NCI-H1092 (cell line): ENCODE measurements at places on chromosomes 7 and 10.
A peak's percentile ranks its signal among the peaks of the same experiment; 100 is the strongest.

DNA sequence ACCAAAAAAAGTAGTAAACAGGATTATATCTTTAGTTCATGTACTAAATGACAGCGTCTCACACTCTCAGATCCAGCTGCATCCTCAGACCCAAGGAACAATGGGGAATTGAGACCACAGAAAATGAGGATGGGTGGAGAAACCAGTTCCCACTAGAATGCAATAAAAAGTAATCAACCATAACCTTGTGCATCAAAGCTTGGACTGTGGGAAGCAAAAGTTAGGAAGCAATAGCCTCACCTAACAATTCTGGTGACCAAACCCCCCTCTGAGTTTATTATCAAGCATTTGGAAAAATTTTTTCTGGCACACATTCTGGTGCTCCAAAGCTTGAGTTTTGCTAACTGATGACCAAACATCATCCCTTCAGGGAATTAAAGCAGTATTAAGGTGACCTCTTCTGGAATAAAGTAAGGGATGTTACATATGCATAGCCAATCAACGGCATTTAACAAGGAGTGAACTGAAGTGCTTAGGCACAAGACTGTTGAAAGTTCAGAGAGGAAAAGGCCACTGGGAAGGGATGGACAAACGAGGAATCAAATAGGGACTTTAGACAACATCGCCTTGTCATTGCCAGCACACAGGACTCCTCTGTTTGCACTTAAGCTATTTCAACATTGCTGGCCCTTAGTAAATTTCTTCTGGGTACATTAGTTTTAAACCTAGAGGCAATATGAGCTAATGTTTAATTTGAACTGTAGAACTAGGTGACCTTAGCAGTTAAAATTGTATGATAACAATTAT, 1.2 kb upstream of the MAT1A start:
- DNase-seq: no peak

GRCh38 chr7:78296046-78296597, 497.5 kb downstream of the PHTF2 start:
- DNase-seq: no peak

- DNase-seq: no peak
These were observed 561.1 kb downstream of the ACTR3B start for GRCh38 chr7:153320681-153321080.

GRCh38 chr7:47231032-47231431, 350.9 kb downstream of the TNS3 start:
- no peak for DNase-seq

GRCh38 chr10:21099291-21100062, 202.4 kb upstream of the NEBL start:
- no peak for DNase-seq

DNA sequence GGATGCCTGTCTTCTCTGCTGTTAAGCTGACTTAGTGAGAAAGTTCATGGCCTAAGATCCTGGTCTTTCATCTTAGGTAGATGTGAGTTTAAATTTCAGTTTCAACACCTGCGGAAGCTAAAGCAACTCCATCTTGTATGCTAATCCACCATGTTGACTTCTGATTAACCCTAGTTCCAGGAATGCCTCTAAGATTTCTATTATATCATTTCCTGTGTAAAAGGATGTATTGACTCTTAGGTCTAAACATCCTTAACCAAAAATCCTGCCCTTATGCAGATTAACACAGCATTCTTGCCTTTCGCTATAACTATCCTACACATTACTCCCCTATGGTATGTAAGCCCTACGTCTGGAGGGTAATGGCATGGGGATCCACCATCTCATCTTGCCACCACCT, 94.4 kb upstream of the CCDC6 start:
- no peak for DNase-seq

DNA sequence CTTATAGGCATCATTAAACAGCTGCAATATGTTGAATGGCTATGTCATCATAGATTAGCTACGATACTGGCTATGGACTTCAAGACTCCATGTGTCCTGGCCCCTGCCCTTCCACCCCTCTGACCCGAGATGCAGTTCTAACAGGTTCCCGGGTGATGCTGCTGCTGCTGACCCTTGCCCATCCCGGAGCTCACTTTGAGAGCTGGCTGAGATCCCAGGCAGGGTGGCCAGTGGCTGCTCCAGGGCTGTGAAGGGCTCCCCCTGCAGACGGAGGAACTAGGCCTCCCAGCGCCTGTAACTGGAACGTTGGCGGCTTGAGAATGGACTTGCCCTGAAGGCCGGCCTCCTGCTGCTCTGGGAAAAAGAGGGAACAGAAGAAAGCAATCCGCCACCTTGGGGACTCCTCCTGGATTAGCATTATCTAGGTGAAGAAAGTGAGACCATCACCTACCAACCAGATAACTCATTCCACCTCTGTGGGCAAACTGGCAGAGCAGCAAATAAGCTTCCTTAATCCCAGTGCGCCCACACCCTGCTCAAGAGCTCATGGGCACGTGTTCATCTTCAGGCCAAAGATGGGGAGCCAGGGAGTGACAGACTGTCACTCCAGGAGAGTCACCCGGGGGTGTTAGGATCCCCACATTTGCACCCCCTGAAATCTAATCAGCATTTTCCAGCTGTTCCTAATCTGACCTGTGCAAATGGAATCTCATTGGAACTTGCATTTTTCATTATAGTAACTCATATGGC, 56.8 kb downstream of the PARP12 start:
- no peak for DNase-seq

GRCh38 chr7:100130608-100131453, 4.1 kb downstream of the MBLAC1 start:
- DNase-seq: peak; percentile 77

DNA sequence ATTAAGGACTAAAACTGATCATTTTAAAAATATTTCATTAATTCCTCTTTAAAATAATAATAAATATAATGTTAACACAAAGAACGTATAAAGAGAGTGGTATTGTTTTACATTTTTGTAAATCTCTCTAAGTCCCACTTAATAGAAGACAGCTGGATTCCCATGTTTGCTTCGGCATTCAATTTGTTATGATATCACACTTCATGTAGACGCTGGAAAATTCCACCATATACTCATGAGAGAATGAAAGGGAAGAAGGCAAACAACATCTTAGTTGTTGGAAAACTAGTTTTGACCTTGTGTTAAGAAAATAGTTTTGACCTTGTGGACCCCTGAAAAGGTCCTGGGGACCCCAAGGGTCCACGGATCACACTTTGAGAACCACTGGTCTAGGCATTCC, 85.3 kb upstream of the MGMT start:
- DNase-seq: no peak

GRCh38 chr7:158275711-158276413, 311.8 kb downstream of the PTPRN2 start:
- DNase-seq: no peak

DNA sequence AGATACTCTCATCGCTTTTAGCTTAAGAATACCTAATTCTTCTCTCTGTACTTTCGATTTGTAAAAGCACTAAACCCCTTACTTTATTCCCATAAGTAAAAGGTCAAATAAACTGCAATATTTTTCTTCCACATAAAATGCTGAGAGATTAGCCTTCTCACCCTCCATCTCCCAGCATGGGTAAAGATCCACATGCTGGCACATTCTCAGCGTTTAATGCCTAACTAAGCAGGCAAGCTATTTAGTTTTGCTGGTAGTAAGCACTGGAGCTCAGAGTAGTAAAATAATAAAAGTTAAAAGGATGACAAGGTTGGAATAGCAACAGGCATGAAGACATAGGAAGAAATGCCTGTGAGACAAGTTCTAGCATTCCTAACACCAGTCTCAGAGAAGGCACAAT, 65.9 kb upstream of the NEBL start:
- DNase-seq: no peak

DNA sequence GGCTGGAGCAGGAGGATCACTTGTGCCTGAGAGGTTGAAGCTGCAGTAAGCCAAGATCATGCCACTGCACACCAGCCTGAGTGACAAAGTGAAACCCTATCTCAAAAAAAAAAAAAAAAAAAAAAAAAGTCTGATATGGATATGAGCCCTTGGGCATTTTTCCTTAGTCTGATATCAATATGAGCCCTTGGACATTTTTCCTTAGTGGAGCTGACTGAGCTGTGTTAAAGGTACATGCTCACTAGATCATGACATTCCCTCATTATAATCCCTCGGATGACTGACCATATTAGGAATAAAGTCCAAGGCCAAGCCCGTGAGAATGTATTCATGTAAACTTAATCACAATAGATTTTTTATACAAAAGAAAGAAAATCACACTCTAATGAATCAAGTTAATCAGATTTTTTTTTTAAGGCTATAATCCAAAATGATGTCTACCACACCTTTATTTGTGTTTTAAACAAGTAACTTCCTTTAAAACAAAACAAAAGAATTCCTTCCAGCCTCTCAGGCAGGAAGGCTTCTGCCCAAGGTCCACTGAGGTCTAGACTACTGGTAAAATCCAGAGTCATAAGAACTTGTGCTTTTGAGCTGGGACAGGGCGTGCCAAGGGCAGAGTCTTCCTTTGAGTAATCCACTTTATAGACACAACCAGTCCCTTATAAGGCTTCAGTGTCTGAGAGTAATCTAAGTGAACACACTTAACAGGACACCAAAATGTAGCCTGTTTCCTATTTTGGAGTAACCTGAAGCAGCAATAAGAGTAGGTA, 5.5 kb downstream of the PPA1 start:
- no peak for DNase-seq

GRCh38 chr7:106190589-106191330, 78.6 kb upstream of the SYPL1 start:
- no peak for DNase-seq

GRCh38 chr10:128573281-128573845, 447.1 kb upstream of the MKI67 start:
- DNase-seq: no peak

GRCh38 chr10:119737823-119738222, 12.0 kb downstream of the INPP5F start:
- DNase-seq: no peak
